Liver (tissue), 10 donors: ENCODE measurements at places on chromosomes 2 and 18. TPM values are rescaled to one million over a fixed set of nuclear protein-coding genes. Genes with fewer than 3 reads are reported as not detected.
A peak's percentile ranks its signal among the peaks of the same experiment; 100 is the strongest.

- no peak for DNase-seq
These were observed 199.7 kb downstream of the PTPRM start for GRCh38 chr18:7766817-7767216.

GRCh38 chr2:72803151-72803550, 22.7 kb downstream of the EXOC6B start:
- no peak for DNase-seq

DNA sequence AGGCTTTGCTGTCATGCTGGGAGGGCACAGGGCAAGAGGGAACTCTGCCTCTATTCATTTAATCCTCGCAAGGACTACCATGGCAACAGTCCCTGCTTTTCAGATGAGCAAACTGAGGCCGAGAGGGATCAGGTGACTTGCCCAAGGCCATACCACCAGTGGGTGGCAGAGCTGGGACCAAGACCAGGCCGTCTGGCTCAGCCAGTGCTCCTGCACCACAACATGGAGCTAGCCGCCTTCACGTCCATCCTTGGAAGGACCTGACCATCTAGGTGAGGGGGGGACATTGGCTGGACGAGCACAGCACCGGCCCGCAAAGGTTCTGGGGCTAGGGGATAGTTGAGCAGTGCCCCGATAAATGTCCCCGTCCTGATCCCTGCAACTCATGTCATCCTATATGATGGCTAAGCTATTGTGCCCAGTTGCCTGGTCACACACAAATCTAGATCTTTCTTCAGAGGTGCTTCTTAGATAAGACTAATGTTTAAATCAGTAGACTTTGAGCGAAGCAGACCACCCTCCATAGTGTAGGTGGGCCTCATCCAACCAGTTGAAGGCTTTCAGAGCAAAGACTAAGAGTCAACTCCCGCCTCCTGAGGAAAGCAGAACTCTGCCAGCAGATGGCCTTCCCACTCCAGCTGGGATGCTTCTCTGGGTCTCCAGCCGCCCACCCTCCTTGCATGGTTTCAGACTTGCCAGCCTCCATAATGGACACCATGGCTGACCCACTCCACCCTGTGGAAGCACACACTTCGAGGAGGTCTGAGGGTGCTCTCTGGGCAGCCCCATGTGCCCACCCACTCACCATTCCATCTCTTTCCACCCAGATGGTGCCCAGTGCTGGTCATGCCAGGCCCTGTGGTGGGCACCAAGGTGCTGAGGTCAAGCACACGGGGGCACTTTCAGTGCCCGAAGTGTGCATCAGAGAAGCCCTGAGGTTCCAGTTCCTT, 214.8 kb upstream of the RAB6C start:
- peak; percentile 22 for DNase-seq

GRCh38 chr2:136284226-136285119, 166.5 kb upstream of the CXCR4 start:
- no peak for DNase-seq

DNA sequence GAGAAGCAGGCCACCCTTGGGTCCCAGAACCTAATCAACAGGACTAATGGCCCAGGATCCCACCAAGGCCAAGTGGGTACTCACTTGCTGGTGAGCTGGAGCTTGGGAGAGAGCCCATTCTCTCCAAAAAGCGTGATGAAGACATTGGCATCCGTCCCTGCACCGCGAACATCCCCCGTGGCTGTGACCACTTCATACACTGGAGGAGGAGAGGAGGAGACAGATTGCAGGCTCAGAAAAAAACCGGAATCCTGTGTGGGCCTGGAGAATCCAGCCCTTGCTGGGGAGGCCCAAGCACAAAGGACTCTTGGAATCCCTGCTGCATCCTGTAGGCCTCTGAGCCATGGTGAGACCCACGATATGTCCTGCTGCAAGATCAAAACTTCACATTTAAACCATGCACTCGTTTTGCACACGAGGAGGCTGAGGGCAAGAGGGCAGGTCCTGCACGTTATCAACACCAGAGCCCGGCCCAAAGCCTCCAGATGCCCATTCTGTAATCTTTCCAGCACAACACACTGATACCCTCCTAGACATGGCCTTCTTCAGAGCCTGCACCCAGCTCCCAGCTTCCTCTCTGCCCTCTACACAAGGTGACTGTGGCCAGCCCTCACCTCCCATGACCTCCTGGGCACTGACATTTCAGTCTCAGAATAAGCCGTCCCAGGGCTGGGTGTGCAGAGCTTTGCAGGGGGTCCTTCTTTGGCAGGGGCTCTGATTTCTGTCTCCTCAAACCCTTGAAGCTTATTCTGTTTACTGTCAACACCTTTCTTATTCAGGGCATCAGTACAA, 7.8 kb downstream of the LOXHD1 start:
- DNase-seq: no peak

GRCh38 chr2:172680436-172681068, 55.1 kb upstream of the RAPGEF4 start:
- DNase-seq: no peak

DNA sequence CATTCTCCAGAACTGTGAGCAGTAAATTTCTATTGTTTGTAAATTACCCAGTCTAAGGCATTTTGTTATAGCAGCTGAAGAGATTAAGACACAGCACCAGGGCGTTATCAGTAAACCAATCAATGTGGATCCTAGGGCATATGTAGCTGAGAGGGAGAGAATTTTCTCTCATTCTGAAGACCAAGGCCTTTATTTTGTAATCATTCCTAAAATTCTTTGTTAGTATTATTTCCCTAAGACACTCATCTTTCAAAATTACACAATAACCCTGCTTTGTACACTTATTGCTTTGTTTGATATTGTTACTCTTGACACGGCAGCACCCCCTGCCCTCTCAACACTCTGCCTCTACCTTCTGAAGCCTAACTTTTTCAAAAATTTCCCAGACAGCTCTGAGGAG, 419.1 kb downstream of the SLC4A3 start:
- no peak for DNase-seq

DNA sequence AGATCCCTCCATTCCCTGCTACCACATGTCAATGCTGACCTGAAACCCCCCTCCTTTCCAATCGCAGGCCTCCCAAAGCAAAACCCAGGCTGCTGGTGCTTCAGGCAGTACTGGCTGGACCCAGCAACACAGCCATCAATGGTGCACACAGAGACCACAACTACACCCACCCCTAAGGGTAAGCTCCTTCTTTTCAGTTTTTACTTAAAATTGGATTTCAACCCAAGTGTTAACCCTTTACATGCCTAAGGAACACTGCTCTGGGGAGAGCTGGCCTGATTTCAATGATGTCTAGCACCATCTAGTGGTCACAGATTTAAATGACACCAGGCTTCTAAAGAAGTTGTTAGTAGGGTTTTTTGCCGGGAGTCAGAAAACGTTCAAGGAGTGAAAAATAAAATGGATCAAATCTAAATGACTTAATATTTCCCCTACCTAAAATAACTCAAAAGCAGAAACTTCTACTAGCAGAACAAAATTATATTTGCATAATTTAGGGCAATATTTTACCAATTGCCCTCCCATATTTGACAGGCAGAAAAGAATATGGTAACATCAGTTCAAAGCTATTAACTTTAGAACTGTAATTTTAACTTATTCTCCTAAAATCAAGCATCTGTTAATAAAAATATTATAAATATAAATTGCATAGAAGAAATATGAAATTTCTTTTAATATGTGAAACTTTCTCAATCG, 24.6 kb downstream of the FECH start:
- peak; percentile 43 for DNase-seq

DNA sequence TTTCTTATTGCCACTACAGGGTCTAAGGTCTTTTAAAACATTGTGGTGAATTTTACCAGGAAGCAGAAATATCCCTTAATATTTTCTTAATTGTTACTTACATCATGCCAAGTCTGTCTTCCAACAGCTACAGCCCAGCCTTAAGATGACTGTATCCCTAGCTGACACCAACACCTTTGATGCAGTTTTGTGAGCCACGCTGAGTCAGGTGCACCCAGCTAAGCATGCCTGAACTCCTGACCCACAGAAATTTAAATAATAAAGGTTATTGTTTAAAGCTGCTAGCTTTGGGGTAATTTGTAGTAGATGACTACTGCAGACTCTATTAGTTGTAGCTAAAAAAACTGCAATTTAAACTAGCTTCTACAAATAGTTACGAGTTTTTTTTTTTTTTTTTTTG, 1757.9 kb upstream of the LRRTM1 start:
- DNase-seq: no peak

- no peak for DNase-seq
These were observed 165.2 kb downstream of the SLC8A1 start for GRCh38 chr2:40286721-40287120.

DNA sequence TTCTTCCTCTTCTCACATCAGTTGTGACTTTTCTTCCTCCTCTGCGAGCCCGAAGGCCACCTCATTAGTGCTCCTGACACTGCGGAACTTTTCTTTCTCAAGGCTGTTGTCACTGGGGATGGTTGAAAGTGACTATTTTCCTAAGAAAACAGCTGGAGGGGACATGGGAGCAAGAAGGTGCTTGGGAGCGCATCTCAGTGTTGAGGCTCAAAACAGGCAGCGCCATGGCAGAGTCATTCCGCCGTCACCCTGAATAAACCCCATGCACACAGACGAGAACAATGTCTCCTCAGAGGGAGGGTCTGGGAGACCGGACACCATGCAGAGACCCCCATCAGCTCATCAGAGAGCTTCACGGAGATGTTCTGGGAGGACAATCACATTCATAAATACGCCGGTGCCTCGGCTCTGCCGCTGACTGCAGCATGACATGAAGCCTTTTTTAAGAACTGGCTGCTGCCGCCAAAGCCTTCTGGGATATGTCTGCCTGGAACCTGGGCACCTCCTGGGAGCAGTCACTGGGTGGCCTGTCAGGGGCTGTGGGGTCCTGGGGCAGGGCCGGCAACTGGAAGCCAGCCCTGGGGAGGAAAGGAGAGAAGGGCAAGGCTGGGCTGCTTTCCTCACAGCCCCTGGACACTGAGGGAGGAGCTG, 19.2 kb downstream of the ATOH8 start:
- DNase-seq: no peak

- no peak for DNase-seq
These were observed 115.6 kb upstream of the OTOS start for GRCh38 chr2:240255811-240256703.

- DNase-seq: no peak
These were observed 187.1 kb downstream of the ACTR3 start for GRCh38 chr2:114076961-114077360.

GRCh38 chr2:169232551-169233154, 129.7 kb downstream of the LRP2 start:
- DNase-seq: no peak

- no peak for DNase-seq
These were observed 2.7 kb downstream of the BCL2 start for GRCh38 chr18:63316612-63317555.

GRCh38 chr2:54289917-54290316, 33.9 kb upstream of the TSPYL6 start:
- no peak for DNase-seq

Gene UPP2
- 1.2 TPM for total RNA-seq

Gene VWA3B
- not detected for total RNA-seq

Gene LRP1B
- 0.84 TPM for total RNA-seq

Gene CCT4
- 35.7 TPM for total RNA-seq
